Stimulated activated CD8-positive, alpha-beta memory T cell treated with anti-CD3 and anti-CD28 coated beads, Interleukin-7, amount 100 ng/mL, for 24 hours (primary cell): ENCODE measurements at places on chromosomes 3 and 15.

- DNase-seq: no peak
Measured at GRCh38 chr15:58240191-58240932, 102.2 kb downstream of the AQP9 start.

- no peak for DNase-seq
Measured at GRCh38 chr15:33934396-33934795, 33.9 kb upstream of the CHRM5 start.

GRCh38 chr3:13318626-13319470, 101.3 kb downstream of the NUP210 start:
- DNase-seq: no peak

DNA sequence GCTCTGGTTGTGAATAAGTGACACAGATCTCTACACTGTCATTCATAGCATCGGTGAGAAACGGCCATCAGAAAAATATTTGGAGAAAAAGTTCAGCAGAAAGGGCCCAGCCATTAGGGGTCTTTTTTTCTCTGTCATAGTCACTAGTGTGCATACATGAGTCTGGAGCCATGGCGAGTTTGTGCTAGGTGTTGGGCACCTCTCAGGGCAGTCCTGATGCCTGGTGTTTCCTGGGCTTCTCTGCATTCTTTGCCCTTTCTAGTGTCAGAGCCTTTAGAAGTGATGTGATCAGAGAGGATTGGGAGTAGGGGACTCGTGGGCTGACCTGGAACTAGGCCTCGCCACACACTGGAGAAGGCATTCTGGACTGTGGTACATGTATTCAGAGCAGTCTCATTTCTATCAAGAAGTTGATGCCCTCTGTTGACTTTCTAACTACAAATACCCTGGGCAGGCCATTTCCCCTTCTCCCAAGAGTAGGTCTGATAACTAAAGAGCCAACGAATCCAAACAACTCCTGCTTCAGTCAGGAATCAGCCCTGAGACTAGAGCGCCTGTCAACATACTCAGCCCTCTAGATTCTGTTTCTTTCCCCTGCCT, 1.6 kb downstream of the KY start:
- no peak for DNase-seq

DNA sequence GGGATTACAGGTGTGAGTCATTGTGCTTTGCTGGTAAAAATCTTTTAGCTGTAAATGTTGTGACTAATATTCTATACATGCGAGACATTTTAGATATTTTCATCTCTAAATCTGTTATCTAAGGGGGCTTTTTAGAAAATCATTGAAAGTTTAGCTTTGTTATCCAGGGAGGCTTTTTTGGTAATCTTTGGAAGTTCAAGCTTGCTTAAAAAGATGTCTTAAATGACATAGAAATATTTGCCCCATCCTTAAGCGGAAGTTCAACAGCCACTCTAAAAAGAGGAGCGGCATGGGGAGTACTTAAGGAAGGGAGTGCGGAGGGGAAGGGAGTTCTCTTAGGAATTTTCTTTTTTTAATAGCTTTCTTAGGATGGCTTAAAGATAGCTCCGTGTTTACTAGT, 26.1 kb downstream of the DNAJC13 start:
- no peak for DNase-seq

DNA sequence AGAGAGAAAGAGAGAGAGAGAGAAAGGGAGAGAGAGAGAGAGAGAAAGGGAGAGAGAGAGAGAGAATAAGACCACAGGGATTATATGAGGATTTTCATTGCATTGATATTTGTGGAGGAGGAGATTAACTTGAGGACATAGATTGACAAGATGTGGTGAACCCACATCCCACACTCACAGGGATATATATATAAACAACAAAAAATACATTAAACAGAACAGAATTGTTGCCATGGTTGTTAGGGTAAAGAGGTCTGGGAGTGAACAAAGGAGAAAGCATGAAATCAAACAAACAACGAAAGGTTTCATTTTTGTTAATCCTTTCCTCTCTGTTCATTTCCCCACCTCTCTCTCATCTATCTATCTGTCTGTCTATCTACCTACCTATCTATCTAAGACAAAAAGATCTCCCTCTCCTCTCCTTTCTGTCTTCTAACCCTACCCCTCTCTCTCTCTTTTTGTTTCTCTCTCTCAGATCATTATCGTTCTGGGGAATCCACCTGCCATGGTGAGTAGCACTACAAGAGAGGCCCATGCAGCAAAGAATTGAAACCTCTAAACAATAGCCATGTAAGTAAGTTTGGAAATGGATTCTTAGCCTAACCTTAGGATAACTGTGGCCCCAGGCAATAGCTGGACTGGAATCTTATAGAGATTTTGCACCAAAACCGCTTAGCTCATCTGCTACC, 280.9 kb downstream of the RAP2B start:
- DNase-seq: no peak

GRCh38 chr15:85619992-85620689, 174.6 kb downstream of the KLHL25 start:
- DNase-seq: no peak

DNA sequence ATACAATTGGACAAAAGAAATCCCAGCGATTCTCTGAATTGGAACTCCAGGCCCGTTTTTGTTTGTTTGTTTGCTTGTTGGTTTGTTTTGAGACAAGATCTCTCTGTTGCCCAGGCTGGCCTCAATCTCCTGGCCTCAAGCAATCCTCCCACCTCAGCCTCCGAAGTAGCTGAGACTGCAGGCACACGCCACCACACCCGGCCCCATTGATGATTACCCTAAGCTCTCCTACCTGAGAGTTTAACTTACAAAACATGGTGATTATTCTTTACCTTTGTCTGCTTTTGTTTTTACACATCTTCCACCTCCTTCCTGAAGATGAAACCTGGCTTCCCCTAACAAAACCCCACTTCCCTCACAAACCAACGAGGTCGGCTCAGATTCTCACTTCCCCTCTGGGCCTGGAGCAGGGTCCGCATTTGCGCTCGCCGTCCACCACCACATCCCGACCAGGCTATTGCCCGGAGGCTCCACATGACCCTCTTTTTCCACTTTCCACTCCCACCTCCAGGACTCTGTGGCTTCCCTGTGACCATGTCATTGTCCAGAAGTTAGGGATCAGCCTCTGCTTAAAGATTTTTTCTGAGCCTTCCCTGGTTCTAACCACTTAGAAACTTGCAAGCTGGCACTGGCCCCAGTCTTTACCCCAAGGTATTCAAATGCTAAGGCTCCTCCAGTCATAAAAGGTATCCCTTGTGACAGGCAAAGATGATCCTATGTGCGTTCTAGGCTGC, 14.8 kb downstream of the KLHL6 start:
- no peak for DNase-seq

- DNase-seq: no peak
Measured at GRCh38 chr3:160540551-160540950, 24.8 kb downstream of the KPNA4 start.

DNA sequence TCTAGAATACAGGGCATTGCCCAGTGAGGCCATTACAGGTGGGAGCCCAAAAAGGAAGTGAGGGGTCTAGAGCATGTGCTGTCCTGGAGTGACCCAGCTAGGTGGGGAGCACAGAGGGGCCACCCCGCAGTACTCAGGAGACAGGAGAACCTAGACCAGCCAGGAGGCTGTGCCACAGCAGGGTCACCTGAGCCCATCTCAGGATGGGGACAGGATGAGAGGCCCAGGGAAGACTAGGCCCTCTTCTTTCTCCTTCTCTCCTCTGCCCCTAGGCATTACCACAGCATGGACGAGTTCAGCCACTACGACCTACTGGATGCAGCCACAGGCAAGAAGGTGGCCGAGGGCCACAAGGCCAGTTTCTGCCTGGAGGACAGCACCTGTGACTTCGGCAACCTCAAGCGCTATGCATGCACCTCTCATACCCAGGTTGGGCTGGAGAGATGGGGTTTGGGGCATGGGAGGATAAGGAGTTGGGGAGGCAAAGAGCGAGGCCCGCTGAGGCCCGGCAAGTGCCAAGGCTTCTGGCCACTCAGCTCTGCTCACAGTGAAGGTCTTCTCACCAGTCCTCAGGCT, 20.6 kb downstream of the LOXL1 start:
- DNase-seq: no peak

GRCh38 chr3:50971487-50971924, 296.8 kb downstream of the DOCK3 start:
- DNase-seq: no peak

DNA sequence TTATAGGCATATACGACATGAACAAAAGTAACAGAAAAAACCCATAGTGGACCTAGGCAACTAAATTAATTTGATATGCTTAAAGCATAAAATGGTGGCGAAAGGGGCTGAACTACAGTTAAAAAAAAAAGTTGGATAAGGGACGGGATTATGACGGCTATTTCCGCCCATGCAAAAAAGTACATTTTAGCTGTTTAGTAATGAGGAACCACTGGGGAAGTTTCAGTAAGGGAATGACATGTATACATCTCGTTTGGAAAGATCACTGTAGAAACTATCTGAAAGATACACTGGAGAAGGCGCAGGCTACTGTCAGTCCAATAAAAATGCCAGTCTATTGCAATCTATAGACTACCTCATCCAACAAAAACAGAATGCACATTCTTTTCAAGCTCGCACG, 65.6 kb downstream of the ZNF148 start:
- DNase-seq: no peak

DNA sequence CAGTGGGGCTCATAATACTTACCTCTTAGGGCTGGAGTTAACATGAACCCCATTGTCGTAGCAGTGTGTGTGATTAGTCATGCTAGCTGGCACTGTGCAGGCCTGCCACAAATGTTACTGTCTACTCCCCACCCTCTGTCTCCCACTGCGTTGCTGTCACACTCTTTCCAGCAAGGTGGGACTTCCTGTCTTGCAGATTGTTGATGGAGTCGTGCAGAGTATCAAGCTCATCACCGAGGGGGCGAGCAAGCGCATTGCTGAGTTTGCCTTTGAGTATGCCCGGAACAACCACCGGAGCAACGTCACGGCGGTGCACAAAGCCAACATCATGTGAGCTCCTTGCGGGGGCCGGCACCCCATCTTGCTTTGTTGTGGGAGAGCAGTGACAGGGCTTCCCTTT, 12.9 kb downstream of the IDH3A start:
- no peak for DNase-seq

- no peak for DNase-seq
Measured at GRCh38 chr15:50543556-50543955, 2.9 kb downstream of the USP50 start.

- no peak for DNase-seq
Measured at GRCh38 chr3:71805199-71805598, 20.3 kb upstream of the PROK2 start.

- no peak for DNase-seq
Measured at GRCh38 chr3:193564012-193564411, 9.3 kb upstream of the ATP13A4 start.

- DNase-seq: no peak
Measured at GRCh38 chr3:150409125-150409511, 1.0 kb downstream of the TSC22D2 start.

DNA sequence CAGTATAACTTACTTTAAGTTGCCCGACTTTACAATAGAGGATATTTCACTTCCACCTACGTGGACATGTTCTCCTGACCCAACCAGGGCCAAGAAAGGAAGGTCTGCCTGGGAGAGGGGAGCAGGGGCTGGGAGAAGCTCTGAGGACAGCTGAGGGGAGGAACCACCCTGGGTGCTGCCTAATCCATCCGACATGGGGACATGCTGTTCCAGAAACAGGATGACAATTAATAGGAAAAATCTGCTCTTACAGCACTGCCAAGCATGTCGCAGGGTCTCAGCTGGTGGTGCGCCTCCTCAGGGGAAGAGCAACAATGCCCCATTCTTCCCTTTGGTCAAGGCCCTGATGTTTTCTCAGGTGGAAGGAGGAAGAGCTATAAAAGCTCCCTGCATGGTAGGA, 132.3 kb downstream of the NTRK3 start:
- no peak for DNase-seq

- no peak for DNase-seq
Measured at GRCh38 chr15:89781055-89781454, 4.9 kb downstream of the MESP2 start.

- DNase-seq: no peak
Measured at GRCh38 chr3:102741105-102741504, 306.3 kb downstream of the ZPLD1 start.

DNA sequence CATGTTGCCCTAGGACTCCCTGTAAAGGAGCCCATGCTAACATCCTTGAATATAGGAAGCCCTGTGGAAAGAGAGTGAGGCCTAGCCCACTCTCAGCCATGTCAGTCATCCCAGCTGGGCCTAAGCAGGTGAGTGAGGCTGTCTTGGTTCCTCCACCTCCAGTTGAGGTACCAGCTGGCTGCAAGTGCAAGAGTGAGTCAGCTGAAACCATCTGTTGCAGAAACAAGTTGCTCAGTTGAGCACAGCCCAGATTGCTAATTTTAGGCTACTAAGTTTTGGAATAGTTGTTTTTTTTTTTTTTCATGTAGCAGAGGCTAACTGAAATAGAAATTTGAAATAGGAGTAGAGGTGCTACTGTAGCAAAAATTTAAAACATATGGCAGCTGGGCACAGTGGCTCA, 43.7 kb upstream of the ADPGK start:
- no peak for DNase-seq

- DNase-seq: no peak
Measured at GRCh38 chr15:82021992-82022391, 23.8 kb downstream of the MEX3B start.

GRCh38 chr15:84035399-84035766, 200.2 kb upstream of the GOLGA6L4 start:
- DNase-seq: no peak

DNA sequence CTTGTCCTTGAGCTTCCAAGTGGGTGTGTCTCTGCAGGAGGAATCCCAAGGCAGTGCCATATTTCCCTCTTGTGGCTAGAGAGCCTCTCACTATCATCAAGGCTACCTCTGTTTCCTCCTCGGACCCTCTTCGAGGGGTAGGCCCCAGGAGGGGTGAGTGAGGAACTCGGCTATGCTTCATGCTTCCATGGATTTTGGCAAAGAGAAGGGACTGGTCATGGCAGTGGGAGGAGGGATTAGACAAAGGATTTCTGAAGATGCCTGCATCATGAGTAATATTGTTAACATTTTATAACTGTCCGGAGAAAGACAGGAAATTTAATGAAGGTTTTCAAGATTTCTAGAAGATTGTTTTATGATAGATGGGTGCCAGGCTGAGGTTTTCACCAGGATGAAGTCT, 241.5 kb downstream of the CLSTN2 start:
- DNase-seq: no peak

- DNase-seq: no peak
Measured at GRCh38 chr3:125025642-125026041, 30.2 kb downstream of the HEG1 start.

DNA sequence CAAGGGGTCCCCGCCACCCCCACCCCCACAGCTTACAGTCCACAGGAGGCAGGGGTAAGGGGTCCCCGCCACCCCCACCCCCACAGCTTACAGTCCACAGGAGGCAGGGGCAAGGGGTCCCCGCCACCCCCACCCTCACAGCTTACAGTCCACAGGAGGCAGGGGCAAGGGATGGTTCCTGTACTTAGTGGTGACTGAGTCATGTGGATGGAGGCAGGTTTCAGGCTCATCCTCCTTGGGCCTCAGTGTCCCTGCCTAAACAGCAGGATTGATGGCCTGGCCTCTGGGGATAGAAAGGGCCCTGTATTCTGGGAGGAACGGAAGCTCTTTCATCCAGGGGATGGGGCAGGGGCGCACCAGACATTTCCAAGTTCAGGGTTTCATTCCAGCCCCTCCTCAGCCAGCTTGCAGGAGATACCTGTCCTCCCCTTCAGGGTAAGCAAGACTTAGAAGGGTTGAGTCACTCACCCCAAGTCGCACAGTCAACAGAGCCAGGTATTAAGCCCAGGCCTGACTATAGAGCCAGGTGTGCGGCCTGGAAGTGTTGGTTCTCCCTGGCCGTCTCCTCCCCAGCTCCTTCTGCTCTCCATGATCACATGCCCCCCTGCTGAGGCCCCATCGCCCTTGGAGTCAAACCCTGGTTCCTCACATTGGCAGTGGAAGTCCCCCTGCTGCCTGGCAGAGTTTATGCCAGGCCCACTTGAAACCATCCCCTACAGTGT, 12.5 kb downstream of the CSK start:
- DNase-seq: no peak
